ENCODE measurements at places on chromosomes 16 and 17.
A peak's percentile ranks its signal among the peaks of the same experiment; 100 is the strongest.

DNA sequence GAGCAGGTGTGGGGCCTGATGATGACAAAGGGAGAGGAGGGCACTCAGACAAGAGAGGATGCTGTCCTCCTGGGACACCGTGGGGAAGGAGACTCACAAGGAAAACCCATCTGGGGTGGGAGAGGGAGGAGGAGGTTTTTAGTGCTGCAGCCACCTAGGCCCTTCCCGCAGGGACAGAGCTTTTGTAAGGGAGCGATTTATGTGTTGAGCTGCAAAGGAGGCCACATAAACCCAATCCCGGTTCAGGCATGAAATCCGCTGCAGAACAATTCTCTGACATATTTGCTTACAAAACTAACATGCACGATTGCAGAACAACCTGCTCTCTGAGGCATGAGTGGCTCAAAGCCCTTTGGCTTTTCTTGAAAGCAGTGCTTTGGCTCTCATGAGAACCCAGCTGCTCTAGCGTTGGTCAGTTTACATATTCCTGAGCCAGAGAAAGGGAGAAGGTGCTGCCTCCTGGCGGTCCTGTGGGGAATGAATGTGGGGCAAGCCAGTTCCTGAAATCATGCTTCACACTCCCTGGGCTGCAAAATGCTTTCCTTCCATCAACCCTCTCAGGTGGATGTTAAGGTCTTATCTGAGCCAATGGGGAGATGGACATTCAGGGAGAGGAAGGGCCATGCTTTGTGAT lies 122.4 kb upstream of the NLRP1 start:
- DNase-seq, result no peak

DNA sequence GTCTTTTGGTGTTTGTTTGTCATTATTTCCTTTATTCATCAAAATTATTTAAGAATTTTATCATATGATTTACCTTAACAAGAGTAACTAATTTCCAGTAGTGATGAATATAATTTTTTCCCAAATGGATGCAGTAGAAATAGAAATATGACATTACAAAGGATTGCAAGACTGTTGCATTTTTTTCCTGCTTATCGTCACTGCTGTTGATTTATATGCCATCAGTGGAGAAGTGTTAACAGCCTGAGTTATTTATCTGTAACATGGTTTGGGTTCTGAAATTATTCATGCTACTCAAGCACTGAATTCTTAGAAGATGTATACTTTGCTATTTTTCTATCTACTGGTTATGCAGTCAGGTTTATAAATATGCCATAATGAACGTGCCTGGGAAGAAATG lies 68.6 kb downstream of the TMEM100 start:
- no peak for DNase-seq

- no peak for DNase-seq
Observed at GRCh38 chr16:7303052-7303610, 29.5 kb upstream of the RBFOX1 start.

GRCh38 chr17:16491131-16491702 lies 776 bp downstream of the LRRC75A start:
- no peak for DNase-seq

- DNase-seq, result peak; percentile 26
Observed at GRCh38 chr17:49230636-49231562, at the start of gene PHOSPHO1. Gene PHOSPHO1 (minus strand): TSS chr17:49230787. CDS start chr17:49226691, 4,096 bp downstream.

DNA sequence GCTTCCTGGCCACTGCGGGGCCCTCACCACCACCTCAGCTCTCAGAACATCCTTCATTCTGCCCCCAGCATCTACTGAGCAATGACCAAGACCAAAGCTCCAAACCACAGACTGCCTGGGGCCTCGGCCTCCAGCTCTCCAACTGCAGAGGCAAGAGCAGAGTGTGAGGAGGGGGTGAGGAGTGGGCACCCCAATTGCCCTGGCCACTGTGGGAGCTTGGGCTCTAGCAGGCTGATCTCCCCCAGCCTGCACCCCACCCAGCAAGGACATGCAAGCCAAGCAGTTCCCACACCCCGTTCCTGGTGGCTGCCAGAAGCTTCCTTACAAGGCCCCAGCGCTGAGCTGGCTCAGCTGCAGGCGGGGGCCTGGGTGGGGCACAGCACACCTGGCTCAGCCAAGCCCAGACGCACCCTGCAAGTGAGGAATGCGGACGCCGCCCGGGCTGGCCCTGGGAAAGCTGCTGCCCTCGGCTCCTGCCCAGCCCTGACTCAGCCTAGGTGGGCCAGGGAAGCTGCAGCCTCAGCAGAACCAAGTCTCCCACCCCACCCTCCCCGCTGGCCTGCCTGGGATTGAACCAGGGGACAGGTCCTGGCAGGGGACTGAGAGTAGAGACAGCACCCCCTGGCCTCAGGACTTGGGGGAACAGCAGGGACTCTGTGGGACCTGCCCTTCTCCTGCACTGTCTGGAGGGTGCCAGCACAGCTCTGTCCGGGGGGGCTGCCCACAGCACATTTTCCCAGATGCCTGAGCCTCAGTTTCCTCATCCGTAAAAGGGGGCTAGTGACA lies 29.7 kb upstream of the KRT17 start:
- no peak for DNase-seq

DNA sequence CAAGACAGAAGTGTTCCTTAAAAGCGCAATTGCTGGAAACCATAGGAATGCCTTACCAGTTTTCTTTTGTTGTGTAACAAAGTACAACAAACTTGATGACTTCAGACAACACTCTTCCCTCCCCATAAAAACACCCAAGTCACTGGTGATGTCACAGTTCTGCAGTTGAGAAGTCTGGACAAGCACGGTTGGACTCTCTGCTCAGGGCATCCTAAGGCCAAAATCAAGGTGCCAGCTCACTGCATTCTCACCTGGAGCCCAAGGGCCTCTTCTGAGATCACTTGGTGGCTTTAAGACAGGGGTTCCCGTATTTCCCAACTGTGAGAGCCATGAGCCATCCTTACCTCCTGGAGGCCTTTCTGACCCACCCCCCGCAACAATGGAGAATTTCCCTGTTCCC lies 45.6 kb upstream of the MEAK7 start:
- DNase-seq, result no peak

GRCh38 chr17:70804161-70804560 lies 634.8 kb downstream of the KCNJ2 start:
- no peak for DNase-seq

DNA sequence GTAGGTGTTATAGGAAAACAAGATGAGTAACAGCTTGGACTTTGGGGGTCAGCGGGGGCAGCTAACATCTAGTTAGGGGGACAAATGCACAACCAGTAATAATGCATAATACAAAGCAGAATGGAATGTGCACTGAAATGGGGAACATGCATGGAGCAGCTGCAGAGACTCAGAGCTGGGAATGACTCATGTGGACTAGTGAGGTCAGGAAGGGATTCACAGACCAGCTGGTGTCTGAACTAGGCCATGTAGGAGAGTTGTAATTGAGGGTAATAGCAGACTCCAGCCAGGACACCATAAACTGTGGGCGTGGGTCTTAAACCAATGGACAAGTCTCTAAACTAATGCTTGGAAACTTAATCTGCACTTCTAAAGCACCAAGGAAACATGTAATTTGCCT lies 176.8 kb upstream of the ASIC2 start:
- DNase-seq, result no peak

GRCh38 chr16:74950511-74950910 lies 34.4 kb downstream of the WDR59 start:
- DNase-seq, result no peak

GRCh38 chr17:3543453-3543852 lies 14.2 kb downstream of the TRPV3 start:
- DNase-seq, result no peak

DNA sequence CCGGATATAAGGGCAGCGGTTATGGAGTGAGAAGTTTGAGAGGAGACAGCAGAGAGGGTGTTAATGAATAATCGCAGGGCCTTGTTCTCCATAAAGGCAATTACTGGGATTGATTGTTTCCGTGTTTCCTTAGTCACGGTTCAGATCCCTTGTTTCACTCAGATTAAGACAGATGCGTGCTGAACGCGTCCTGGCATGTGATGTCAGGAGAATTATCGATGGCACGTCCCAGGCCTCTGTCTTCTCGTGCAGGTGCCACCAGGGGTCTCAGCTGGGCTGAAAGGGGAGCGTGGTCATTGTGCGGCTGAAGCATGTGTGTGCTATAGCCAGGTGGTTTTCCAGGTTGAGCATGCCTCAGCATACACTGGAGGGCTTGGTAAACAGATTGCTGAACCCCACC lies 142.4 kb upstream of the NOL11 start:
- no peak for DNase-seq

- DNase-seq, result no peak
Observed at GRCh38 chr17:18991531-18992315, 12.8 kb downstream of the FAM83G start.

DNA sequence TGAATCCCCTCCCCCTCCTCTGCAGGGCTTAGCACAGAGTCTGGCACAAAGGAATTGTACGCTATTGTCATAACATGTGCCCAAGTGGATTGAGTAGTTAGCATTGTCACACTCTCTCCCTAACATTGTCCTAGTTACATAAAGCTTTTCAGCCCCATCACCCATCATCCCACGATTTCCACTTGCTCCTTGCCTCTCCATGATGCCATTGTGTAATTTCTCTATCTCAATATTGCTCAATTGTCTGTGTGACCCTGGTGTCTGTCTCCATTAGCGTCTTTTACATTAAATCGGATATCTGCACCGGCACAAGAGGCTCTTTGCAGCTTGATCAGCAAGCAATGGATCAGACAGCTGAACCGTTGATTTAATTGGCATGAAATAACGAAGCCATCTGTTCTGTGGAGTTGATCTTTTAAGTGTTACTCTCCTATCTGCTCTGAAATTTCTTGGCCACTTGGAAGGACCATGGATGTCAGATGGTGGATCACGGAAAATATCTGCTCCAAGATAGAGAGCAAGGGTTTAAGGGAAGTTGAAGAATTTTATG lies 77.0 kb upstream of the HS3ST4 start:
- no peak for DNase-seq

- no peak for DNase-seq
Observed at GRCh38 chr17:69857412-69857835, 217.6 kb upstream of the KCNJ16 start.

- no peak for DNase-seq
Observed at GRCh38 chr16:69562813-69563212, 3.0 kb upstream of the NFAT5 start.

- DNase-seq, result no peak
Observed at GRCh38 chr17:73743518-73744201, 99.4 kb upstream of the SDK2 start.

DNA sequence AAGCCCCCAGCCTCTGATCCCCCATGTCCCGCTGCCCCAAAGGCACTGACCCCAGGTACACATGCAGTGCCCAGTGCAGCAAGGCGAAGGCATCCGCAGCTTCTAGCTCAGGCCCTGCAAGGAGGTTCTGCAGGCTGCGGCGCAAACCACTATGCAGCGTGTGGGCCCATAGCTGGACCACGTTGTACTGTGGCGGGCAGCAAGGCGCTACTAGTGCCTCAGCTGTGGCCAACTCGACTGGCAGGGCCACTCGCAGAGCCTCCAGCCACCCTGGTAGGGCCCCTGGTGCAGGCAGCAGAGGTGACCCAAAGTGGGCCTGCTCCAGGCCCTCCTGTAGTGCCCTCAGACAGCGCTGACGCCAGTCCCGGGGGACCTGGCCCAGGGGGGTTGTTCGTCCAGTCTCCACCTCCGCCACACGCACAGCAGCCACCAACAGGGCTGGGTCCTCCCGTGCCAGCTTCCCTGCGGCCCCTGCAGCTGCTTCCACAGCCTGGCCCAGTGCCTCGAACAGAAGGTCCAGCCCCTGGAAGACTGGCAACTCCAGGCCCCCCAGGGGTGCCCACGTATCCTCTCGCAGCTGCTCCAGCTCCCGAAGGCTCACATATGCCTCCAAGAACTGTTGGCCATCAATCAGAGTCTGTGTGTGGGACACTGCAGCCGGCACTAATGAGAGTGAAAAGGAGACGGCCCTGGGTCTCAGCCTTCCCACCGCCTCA lies 2.6 kb downstream of the EXOC3L1 start:
- no peak for DNase-seq

DNA sequence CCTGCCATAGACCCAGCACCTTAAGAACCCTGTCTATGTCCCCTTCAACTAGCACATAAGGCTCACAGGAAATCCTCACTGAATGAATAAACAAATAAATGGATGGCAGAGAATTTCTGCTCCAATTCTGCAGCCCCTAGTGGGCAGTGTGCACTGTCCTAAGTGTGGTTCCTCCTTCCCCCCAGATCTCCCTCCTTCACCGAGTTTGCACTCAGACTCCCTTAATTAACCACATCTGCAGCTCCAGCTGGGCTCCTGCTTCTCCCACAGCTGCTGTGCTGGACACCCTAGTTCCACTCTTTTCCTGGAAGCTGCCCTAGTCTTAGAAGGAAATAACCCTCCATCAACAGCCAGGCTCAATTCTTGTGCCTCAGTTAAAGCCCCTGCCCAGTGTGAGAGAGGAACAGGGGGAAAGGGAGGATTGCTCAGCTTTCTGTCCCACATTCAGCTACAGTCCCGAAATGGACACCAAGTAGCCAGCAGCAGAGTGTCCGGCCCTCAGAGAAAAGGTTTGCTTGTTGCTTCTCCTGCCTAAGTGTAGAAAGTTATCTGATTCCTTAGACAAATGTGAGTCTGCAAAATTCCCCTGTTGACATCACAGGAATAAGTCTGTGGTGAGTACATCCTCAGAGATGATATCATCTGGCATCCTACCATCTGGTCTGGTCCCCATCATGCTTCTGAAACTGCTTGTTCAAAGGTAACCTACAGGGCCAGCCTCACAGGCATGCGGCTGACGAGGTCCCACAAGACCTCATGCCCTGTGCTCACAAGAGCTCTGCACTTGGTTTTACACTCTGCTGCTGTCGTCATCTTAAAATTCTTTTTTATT lies 12.3 kb downstream of the LRRC3C start:
- no peak for DNase-seq

- DNase-seq, result no peak
Observed at GRCh38 chr16:16083421-16084156, 134.2 kb downstream of the ABCC1 start.

- no peak for DNase-seq
Observed at GRCh38 chr17:17987901-17988300, 15.2 kb downstream of the DRC3 start.
